Effector memory CD4-positive, alpha-beta T cell (primary cell): ENCODE measurements at places on chromosomes 4 and X.

DNA sequence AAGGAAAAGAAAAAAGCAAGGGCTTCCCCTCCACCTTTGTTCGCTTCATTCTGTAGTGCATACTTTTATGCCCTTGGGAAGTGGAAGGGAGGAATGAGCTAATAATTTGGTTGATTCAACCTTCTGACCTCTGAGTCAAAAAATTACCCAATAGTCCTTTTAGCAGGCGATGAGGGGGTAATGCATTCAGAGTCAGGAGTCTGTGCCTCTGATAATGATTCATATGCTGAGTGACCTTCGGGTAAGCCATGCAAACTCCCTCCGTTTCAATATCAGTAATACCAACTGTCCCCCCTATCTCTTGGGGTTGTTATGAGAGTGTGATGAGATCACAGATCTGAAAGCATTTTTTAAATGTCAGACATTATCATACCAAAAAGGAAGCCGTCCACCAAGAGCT lies 41.6 kb upstream of the ACSL4 start:
- H3K36me3 ChIP-seq, result no peaks in the 10 kb centered on the region
- H3K4me1 ChIP-seq, result no peaks in the 10 kb centered on the region
- no peak overlapping the region for H3K4me3 ChIP-seq

GRCh38 chr4:94870146-94870545 lies 112.4 kb downstream of the BMPR1B start:
- DNase-seq, result no peak
- H3K4me1 ChIP-seq, result no peaks in the 10 kb centered on the region
- no peak overlapping the region for H3K4me3 ChIP-seq
- H3K27me3 ChIP-seq, result no peaks in the 10 kb centered on the region

GRCh38 chr4:22607382-22607781 lies 85.4 kb upstream of the GBA3 start:
- no peaks in the 10 kb centered on the region for H3K36me3 ChIP-seq
- no peak overlapping the region for H3K4me3 ChIP-seq
- no peak for DNase-seq
- H3K4me1 ChIP-seq, result no peaks in the 10 kb centered on the region
- H3K27me3 ChIP-seq, result no peaks in the 10 kb centered on the region
- no peak overlapping the region for H3K27ac ChIP-seq

- H3K27me3 ChIP-seq, result no peaks in the 10 kb centered on the region
- no peaks in the 10 kb centered on the region for H3K36me3 ChIP-seq
- H3K4me1 ChIP-seq, result no peaks in the 10 kb centered on the region
- H3K4me3 ChIP-seq, result no peak overlapping the region
- DNase-seq, result no peak
Measured at GRCh38 chrX:69016293-69016941, 148.8 kb downstream of the PJA1 start.

DNA sequence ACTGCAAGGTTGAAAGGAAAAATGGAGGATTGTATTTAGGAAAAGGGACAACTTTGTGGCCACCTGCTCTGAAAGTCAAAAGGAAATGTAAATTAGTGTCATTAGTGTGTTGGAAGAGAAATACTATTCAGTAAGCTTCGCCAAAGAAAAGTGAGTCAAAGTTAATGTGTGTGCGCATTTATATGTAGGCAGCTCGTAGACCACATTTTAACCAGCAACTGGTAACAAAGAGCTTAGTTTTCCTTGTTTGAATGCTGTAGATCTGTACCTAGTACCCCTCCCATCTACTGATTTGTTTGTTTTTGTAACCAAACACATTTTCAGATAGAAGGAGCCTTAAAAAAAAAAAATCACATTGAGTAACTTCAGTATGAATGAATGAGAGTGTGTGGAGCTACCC lies 69.3 kb downstream of the GPAT3 start:
- H3K4me1 ChIP-seq, result no peaks in the 10 kb centered on the region
- no peak overlapping the region for H3K27ac ChIP-seq
- H3K36me3 ChIP-seq, result no peaks in the 10 kb centered on the region
- H3K27me3 ChIP-seq, result no peaks in the 10 kb centered on the region
- H3K4me3 ChIP-seq, result no peak overlapping the region
- no peak for DNase-seq

- no peak for DNase-seq
- H3K27me3 ChIP-seq, result no peaks in the 10 kb centered on the region
- no peaks in the 10 kb centered on the region for H3K36me3 ChIP-seq
- H3K4me1 ChIP-seq, result no peaks in the 10 kb centered on the region
- no peak overlapping the region for H3K27ac ChIP-seq
Measured at GRCh38 chrX:22360129-22360528, 87.4 kb downstream of the CBLL2 start.

GRCh38 chrX:55109306-55109705 lies 20.5 kb downstream of the PAGE2 start:
- DNase-seq, result no peak
- H3K27me3 ChIP-seq, result no peaks in the 10 kb centered on the region
- H3K4me1 ChIP-seq, result no peaks in the 10 kb centered on the region
- H3K36me3 ChIP-seq, result no peaks in the 10 kb centered on the region
